HS-5 (cell line): ENCODE measurements at places on chromosomes 7 and 10.

DNA sequence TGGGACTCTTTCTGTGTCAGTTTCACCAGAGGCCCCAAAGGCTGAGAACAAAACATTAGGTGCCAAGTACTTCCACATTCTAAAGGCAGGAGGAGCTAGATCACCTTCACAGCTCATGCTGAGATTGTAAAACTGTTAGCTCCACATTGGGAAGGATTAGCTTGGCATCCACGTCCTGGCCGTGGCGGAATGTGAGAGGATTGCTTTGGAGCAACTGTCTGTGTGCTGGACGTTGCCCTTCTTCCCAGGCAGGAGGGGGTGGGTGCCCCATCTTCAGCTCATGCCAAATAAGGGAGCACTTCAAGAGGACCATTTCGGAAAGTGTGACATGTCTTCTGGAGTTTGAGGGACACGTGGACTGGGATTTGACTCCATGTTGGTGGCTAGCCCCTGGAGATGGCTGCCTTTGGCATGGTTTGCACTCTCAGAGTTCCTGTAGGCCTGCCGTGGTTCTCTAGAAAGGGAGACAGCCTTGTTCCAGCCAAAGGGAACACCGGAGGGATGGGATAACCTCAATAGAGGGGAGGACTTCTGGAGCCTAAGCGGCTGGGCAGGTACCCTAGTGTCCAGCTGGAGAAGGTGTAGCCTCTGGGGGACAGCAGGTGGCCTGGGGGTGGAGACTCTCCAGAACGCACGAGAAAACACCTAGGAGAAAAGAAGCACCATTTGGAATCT lies 19.9 kb upstream of the FMC1 start:
- no peak for DNase-seq

GRCh38 chr7:149140831-149141230 lies 6.4 kb upstream of the ZNF398 start:
- no peak for DNase-seq

GRCh38 chr10:5467207-5467535 lies 32.2 kb downstream of the CALML5 start:
- no peak for DNase-seq

DNA sequence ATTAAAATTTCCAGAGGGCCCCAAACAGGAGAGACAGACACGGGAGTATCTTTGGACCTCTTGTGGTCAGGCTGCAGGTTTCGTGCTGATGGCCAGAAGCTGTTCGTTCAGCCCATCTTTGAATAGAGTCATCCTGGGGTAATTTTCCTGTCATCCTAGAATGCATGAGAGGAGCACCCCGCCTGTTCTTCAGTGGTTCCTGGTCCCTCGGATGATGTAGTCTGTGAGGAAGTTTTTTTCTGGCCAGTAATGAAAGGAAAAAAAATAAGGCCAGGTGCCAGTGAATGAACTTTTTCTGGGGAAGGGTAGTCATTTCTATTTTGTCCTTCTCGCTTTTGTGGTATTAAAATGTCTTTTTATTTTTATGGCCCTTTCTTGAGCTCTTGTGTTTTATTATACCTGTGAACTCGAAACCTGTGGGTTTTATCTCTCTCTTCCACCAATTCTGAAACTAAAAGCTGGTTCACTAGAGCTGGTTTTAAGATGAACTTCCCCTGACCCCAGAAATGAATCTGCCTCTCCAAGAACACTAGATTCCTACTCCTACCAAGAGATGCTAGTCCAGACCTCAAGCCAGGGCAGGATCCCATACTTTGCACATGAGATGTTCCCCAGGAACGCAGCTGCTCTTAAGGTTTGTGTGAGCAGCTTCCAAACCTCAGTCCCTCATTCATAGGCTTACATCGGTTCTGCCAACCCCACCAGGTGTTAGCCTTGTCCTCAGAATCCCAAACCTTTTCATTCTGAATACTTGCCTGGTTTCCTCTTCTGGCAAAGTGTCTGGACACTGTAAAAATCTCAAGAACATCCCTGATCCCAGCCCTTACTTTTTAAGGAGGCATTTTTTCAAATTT lies 15.4 kb upstream of the MEST start:
- DNase-seq: no peak

DNA sequence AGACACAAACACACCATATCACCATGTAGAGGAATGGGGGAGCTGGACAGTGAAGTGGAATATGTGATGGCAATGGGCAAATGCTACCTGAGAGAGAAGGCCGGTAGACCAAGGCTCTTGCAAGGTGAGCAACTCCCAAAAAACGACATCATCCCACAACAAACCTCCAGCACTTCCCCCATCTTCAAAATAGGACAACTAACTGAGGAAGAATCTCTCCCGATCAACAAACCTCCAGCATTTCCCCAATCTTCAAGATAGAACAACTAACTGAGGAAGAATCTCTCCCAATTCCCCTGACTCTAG lies 387.2 kb downstream of the PARD3 start:
- no peak for DNase-seq

GRCh38 chr10:27368706-27369105 lies 128.1 kb upstream of the ACBD5 start:
- DNase-seq: no peak

DNA sequence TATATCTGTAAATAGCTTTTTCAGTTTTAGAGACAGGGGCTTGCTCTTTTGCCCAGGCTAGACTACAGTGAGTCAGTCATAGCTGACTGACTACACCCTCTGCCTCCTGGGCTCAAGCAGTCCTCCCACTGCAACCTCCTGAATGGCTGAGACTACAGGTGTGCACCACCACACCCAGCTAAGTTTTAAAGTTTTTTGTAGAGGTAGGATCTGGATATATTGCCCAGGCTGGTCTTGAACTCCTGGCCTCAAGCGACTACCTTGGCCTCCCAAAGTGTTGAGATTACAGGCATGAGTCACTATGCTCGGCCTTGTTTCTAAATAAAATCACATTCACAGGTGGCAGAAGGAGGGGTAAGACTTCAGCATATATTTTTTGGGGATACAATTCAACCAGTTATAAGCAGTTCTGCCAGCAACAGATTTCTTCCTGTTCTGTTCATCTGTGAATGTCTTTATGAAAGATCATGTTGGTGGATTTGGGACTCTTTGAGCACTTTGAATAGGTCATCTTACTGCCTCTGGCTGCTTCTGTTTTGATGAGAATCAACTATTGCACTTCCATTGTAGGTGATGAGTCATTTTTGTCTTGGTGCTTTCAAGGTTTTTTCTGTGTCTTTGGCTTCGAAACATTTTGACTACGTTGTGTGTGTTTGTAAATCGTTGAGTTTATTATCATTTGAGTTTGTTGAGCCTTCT lies 15.7 kb downstream of the RBM33 start:
- no peak for DNase-seq

- no peak for DNase-seq
These were observed 70.5 kb upstream of the TES start for GRCh38 chr7:116139807-116140206.

DNA sequence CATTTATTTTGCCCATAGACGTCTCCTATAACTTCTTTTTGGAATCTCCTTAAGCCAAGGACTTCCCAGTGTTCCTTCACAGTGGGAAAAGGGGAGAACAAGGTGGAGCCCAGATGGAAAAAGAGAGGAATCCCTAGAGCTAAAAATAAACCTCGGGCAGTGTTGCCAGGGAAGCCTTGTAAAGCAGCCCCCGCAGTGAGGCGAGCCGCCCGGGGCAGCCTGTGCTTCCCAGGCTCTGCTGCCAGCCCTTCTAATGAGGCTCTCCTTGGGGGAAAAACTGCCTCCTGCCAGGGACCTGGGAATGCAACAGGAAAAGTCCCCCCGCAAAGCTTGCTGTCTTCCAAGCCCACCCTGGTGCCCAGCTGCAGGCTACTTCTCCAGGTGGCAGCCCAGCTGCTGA lies 71.7 kb downstream of the SH3PXD2A start:
- no peak for DNase-seq

DNA sequence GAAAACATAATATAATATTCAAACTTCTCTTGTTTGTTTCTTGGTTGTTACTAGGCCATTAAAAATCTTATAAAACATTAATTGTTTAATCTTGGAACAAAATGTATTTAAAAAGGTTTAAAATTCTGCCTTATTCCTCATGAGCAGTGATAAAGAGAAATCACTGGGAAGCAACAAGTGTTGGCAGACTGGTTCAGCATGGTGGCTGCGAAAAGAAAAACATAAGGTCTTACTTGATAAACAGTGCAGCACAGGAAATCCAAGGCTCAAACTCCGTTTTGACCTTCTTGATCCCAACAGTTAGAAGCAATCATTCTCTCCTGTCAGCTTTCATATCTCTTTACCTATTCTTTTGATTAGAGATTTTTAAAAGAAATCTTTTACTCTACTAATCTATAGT lies 530.8 kb downstream of the CNTNAP2 start:
- no peak for DNase-seq

DNA sequence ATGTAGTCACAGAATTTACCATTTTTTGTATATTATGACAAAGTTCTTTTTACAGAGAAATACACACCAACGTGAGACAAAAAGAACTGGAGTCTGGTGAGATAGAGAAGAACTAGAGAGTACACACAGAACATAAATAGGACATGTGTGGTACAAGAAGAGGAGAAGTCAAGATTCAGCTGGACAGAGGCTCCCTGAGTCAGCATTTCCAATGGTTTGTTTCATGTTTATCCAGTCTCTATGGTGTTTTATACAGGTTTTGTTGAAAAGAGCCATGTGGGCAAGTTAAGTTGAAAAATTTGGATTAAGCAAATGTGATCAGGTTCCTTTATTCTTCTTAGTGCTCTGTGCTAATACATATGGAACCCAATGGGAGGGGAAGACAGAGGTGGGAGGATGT lies 105.5 kb upstream of the AKR1E2 start:
- no peak for DNase-seq

- DNase-seq: no peak
These were observed 22.6 kb upstream of the PSAP start for GRCh38 chr10:71873582-71874211.

DNA sequence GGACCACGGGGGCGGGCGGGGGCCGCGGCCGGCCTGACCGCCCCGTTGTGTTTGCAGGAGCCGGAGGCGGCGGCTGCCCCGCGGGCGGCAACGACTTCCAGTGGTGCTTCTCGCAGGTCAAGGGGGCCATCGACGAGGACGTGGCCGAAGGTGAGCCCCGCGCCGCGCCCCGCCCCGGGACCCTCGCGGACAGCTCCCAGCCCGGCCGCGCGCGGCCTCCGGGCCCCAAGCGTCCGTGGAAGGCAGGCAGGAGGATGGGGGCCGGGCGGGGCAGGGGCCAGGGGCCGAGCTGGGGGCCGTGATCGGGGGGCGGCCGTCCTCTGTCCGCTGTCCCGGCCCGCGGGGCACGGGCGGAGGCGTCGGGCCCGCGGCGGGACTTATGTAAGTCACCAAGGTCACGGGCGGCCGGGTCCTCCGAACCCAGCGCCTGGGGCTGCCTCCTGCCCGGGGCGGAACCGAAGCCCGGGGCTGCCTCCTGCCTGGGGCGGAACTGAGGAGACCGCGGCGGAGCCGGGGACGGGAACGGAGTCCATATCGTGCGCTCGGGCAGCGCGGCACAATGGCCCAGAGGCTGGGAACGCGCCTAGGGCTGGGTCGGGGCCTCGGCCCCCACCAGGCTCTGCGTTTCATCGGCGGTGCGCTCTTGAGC lies 497 bp downstream of the PPP2R2D start:
- DNase-seq: no peak

DNA sequence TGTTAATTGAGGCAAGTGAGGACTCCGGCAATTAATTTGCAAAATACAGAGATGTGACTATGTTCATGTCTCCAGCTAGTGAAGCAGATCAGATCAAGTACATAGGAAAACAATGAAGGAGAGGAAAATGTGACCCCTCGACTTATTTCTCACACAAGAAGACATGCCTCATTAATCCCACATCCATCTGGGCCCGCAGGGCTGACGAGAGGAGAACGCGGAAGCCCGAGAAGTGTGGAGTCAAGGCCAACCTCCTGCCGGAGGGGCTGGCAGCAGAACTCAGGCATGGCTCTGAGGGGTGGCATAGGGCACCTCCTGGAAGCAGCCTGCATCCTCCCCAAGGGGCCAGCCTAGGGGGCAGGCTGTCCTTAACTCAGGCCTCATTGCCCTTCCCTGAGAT lies 54.4 kb downstream of the ZNF503 start:
- no peak for DNase-seq

- no peak for DNase-seq
These were observed 23.9 kb downstream of the ST7 start for GRCh38 chr7:116977172-116977571.

DNA sequence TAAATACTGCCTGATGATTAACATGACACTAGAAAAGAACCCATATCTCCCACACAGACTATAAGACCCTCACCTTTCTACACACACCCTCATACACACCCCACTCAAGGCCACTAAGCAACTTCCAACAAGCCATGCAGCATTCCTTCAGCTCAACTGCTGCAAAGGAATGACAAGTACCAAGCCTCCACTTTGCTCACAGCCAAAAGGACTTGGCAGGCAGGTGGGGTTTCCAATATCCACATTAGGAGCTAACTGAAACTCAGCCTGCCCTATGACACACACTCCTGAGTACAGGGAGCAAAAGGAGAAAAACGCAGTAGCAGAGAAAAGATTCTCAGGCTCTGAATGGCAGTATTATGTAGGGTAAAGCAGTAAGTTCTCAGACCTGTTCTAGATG lies 13.4 kb downstream of the USP54 start:
- DNase-seq: no peak

- peak; percentile 68 for DNase-seq
These were observed 79.5 kb upstream of the SVIL start for GRCh38 chr10:29714096-29714874.

DNA sequence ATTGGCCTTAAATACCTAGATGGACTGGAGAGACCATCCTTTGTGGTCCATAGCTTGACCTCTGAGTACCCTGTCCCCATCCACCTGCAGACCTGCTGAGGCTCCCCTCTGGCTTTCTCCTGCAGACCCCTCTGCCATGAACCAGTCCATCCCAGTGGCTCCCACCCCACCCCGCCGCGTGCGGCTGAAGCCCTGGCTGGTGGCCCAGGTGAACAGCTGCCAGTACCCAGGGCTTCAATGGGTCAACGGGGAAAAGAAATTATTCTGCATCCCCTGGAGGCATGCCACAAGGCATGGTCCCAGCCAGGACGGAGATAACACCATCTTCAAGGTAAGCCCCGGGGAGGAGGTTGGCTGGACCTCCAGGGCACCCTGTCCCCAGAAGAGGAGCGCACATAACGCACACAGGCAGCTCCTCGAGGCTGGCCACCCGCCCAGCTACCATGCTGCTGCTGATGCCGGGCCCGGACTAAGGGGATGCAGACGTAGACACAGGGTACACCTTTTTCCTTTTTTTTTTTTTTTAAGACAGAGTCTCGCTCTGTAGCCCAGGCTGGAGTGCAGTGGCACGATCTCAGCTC lies 4.3 kb downstream of the IRF5 start:
- no peak for DNase-seq
